Activated effector memory CD4-positive, alpha-beta T cell treated with Interleukin-2 at 50 U/mL for 16 hours (primary cell): ENCODE measurements at places on chromosomes 12 and 14.

GRCh38 chr12:51527966-51528365 is 63.1 kb upstream of the SCN8A start:
- no peak for DNase-seq

DNA sequence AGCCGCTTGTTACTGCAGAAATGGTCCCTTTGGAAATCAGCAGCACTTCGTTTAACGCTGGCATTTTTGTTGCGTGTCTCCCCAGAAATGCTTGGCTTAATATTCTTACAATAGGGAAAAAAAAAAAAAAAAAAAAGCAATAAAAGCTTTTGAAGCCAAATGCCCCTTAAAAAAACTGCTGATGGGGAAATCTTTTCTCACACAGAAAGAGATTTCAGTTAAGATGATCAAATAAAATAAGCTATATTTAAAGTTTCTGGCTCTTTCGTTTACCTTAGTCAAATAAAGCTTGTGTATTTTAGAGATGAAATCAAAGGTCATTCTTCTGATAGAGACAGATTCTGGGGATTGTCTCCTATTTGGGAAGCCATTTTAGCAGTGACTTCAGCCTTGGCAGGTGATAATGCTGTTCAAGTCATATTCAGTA is 52.4 kb upstream of the FRS2 start:
- no peak for DNase-seq

GRCh38 chr14:68331991-68332390 is 460.9 kb downstream of the ZFP36L1 start:
- DNase-seq = no peak

DNA sequence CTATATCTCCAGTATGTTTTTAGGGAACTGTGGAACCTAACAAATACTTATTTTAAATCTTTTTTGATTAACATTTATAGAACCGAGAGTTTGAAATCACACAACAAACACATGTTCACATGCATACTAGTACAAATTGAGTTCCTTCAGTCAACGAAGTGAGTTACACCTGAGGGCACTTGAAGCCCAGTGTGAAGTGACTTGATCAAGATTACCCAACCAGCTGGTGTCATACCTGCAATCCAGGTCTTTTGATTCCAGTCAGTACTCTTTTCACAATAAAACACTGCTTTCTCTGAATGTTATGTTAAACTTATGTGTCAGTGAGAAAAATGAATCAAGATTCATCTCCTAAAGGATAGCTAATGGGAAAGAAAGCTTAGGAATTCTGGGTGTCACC is 35.2 kb downstream of the VRK1 start:
- DNase-seq = no peak

- DNase-seq = no peak
Observed at GRCh38 chr12:128763395-128763794, 60.4 kb downstream of the SLC15A4 start.

DNA sequence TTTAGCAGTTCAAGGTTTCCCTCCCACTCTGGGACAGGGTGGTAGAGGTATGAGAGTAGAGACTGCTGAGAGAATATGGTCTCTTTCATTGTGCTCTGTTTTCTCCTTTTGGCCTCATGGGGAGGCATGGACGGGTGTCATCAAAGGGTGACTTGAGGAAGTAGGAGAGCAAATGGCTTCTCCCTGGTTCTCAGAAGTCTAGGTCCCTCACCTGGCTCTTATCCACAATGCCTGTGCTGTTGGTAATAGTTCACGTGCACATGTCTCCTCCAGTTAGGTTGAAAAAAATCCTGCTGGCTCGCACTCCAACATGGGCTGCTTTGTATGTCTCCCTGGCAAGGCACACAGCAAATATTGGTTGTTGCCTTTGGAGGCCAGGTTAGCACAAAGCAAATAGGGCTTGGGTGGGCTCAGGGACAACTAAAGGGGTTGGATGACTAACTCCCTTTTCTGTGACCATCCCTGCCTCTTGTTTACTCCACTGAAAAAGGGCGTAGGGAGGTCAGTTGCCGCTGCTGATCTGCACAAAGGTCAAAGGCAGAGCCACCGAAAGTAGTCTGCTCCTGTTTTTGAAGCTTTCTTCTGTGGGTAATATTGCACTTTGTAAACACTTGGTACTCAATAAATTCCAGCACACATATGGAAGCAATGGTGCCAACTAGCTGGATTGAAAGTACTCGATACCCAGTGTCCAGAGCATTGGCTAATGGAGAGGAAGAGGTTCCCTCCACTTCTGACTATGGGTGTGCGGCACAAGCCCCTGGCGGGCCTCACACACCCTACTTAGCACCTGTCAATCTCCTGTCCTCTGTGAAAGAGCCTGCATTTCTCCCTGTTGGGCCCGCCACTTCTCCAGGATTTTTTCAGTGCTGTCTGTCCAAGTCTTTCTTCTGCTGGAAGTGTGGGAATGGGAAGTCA is 121.8 kb downstream of the SLC38A6 start:
- no peak for DNase-seq
